Inflammatory macrophage treated with lipopolysaccharide for 4 hours (primary cell): ENCODE measurements at places on chromosomes 12 and 14.

GRCh38 chr14:38209572-38210557 is 2.2 kb downstream of the SSTR1 start:
- DNase-seq, result no peak

DNA sequence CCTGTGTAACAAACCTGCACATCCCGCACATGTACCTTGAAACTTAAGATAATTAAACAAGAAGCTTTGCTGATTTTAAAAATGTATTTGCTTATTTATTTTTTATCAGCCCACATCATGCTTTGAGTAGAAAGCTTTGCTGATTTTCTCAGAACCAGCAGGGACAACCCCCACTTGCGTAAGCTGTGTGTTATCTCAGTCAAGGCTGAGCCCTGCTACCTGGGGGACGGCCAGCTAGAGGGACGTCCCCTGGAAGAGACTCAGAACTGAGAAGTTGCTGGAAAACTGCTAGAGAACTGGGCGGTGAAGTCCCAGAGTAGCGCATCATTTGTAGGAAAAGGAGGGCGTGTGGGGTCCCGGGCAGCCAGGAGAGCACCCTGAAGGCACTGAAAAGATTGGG is 4.1 kb upstream of the PLEK2 start:
- no peak for DNase-seq

DNA sequence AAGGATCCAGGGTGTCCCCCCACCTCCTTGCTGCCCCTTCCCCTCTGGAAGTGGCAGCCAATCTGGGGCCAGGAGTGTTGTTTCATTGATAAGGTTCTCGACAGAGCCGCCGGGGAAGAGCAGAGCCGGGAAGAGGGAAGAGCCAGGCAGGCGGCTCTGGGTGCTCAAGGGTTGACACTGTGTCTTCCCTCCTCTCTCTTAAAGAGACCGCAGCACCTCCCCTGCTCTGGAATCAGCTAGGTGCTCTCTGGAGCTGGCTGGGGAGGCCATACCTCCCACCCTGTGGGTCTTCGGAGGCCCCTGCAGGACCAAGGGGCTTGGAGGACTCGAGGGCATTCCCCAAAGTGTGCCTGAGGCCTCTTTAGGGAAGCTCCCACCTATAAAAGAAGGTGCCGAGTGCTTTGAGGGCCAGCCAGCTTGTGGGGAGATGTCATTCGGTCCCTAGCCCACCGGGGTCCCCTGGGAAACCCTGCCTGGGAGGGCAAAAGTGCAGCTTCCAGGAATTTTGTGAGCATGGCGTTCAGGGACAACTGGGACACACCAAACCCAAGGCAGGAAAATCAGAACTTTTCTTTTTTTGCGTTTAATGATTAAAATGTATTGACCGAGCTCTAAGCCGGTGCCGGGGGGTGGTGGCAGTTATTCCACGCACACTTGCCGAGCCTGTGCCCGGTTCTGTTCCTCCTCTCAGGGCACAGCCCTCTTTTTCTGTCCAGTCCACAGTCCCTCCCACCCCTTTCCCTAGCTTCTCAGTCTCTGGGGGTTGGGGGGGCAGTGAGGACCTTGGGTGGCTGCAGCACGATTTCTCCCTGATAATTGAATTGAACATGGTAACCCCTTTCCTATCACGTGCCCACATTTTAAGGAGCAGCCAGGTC is 3.0 kb downstream of the SETD1B start:
- no peak for DNase-seq

DNA sequence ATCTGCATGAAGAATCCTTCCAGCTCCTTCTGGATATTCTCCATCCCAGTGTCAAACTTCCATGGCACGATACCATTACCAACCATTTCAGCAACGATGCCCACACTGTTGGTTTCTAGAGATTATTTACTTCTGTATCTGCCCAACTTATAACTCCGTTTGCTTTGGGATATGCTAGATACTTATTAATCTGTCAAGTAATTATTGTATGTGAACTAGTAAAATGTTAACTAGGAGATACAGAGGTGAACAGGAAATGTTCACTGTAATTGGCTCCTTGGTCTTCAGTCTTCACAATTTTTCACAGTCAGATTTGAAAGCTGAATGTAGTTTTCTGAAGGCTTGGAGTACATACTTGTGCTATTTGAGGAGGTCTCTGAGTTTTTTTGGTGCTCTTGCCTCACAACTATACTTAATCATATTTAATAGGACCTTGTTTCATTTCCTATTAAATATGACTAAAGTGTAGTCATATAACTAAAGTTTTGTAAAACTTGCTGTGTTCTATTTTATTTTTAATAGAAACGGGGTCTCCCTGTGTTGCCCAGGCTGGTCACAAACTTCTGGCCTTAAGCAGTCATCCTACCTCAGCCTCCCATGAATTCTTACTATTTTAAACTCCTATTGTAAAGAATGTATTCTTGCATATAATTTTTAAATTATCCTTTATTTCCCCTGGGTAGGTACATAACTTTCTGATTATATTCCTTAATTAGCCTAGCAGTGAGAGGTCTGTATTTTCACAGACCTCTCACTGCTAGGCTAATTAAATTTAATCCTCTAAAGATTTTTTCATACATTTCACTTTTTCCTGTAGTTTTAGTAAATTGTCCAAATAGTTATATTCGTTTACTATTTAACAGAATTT is 79.7 kb downstream of the FGD4 start:
- DNase-seq, result peak; percentile 53

DNA sequence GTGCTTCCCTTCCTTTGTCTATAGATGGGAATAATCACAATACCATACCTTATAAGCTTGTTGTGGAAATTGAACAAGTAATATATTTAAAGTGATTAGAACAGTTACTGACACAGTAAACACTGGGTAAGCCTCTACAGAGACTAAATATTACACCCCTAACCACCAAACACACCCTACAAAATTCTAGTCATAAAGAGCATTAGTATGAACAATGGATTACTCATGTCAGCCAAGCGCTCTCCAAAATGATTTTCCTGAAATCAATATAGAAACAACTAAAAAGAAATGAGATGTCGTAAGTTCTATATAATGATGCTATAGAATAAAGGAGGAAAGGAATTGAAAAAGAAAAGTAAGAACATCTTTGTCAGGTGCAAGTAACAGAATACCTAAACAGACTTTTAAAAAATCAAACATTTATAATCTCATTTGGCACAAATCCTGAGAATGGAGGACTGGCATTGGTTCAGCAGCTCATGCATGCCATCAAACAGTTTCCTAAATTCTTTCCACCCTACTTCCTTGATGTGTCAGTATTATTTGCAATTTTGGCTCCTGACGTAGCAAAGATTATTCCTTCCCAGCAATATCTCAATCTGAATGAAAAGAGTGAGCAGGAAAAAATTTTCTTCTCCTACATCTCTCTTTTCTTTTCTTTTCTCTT is 118.0 kb downstream of the SINHCAF start:
- DNase-seq, result no peak

GRCh38 chr12:29879606-29880308 is 96.0 kb upstream of the TMTC1 start:
- DNase-seq, result no peak

DNA sequence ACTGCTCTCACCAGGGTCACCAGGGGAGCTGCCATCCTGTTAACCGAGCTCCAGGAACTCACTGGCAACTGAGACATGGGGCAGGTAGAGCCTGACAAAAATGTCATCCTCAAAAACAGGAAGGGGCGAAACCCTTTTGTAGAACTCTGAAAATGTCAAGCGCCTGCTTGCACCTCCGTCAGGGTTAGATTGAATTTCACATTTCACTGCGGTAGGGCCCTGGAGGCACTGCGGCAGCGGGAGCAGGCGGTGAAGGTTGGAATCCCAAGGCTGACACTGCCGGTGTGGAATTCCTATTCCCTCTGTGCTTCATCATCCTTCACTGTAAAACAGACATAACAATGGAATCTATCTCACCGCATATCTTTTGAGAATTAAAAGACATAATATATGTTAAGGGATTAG is 142.8 kb upstream of the TMCC3 start:
- no peak for DNase-seq

- DNase-seq, result no peak
These were observed 152.2 kb downstream of the ETV6 start for GRCh38 chr12:11801643-11802042.

GRCh38 chr12:77608271-77608824 is 222.3 kb upstream of the NAV3 start:
- DNase-seq, result no peak

DNA sequence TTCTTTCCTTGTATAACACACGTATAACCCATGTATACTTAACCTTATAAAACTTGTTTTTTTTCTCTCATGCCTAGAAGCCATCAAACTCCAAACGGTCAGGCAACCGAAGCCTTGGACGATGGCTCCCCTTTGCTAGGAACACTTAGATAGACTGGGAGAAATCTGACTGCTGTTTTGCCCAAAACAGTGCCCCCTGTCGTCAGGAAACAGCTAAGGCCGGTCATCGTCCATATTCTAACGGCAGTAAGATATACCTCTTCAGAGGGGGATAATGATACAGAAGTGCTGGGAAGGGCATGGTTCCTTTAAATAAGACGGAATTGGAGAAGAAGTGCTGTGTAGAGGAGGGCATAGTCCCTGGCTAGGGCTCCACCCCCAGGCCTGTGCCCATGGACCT is 130.5 kb downstream of the SLC41A2 start:
- no peak for DNase-seq

- no peak for DNase-seq
These were observed 126.8 kb upstream of the USP15 start for GRCh38 chr12:62133440-62133839.

- no peak for DNase-seq
These were observed 480.8 kb downstream of the RERGL start for GRCh38 chr12:17609153-17609552.

DNA sequence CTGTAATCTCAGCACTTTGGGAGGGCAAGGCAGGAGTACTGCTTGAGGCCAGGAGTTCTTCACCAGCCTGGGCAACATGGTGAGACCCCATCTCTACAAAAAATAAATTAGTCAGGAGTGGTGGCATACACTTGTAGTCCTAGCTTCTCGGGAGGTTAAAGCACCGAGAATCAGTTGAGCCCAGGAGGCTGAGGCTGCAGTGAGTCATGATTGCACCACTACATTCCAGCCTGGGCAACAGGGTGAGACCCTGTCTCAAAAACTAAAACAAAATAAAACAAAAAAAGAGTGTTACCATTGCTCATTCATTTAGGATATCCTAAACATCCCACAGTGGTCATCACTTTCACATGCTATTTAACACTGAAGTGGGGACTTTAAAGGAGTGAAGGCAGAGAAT is 7.8 kb downstream of the NEK9 start:
- no peak for DNase-seq

GRCh38 chr12:124680863-124681778 is 113.7 kb upstream of the NCOR2 start:
- peak; percentile 93 for DNase-seq

GRCh38 chr14:96616161-96616721 is 114.1 kb downstream of the PAPOLA start:
- DNase-seq, result no peak

DNA sequence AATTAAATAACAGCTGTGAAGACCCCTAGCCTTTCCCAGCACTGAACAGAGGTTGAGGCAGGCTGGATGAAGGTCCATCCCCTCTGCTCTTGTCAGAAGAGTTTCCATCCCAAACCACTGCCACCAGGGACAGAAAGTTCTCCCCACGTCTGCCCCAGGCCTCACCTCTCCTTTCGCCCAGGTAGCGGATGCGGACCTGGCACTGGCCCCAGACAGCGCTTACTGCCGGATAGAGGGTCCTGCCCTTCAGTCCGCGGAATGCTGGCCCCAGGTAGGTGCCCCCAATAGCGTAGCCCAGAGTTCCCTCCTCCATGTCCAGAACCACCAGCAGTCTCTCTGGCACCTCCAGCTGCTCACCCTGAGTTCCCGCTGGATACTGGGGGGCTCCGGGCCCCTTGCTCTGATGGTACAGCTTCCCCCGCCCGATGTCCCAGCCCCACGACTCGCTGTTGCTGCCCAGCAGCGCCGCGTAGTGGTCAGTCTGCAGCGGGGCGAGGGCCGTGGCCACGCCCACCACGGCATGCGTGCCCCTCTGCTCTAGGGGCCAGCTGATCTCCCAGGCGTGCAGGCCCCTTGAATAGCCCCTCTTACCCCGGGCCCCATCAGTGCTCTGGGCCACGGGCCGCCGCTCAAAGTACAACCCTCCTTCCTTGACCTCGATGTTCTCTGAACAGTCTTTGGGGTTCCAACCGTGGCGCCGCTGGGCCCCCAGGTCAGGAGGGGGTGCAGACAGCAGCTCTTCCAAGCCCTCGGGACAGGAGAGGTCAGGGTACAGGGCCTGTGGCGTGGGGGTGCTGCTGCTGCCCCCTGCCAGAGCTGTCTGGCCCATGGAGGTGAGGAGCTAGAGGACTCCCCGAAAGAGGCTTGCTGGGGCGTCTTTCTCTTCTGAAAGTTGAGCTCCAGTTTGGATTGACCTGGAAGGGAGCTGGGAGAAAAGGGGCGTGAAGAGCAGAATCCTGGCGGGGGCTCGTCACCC is 742 bp downstream of the SPSB2 start:
- peak; percentile 70 for DNase-seq

DNA sequence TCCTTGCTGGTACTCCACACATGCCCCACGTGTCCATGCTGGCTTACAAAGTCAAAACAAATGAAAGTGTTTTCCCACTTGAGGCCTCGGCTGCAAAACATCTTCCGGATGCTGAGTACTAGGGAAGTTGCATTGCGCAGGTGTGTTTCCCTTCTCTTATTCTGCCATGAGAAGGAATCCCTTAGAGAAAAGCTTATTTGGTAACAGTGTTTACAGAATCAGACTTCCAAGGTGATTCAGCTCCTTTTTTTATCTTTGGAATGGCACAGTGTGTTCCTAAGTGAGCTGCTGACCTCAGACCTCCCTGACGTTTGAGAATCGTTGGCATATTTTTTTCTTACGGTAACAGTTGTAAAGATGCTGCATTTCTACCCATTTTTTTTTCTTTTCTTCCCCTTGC is 211.3 kb downstream of the ESR2 start:
- no peak for DNase-seq

- no peak for DNase-seq
These were observed 313.6 kb upstream of the RTL1 start for GRCh38 chr14:101217080-101217463.

GRCh38 chr12:109358154-109358869 is 10.6 kb downstream of the MYO1H start:
- peak; percentile 82 for DNase-seq

- no peak for DNase-seq
These were observed 326.1 kb downstream of the FSCB start for GRCh38 chr14:44180975-44181374.

- DNase-seq, result no peak
These were observed 56.9 kb upstream of the FAM222A start for GRCh38 chr12:109656743-109657142.
